ENCODE measurements at places on chromosomes 7 and 10. TPM values are rescaled to one million over a fixed set of nuclear protein-coding genes. Genes with fewer than 3 reads are reported as not detected.

- H3K4me3 ChIP-seq: no peak overlapping the region
- no peaks in the 10 kb centered on the region for H3K27me3 ChIP-seq
- DNase-seq: peak; percentile 38
- peaks cover 15% of the 10 kb centered on the region for H3K4me1 ChIP-seq
- H3K36me3 ChIP-seq: peaks cover 9% of the 10 kb centered on the region
- H3K27ac ChIP-seq: peak overlapping the region; percentile 33
Observed at GRCh38 chr7:131057015-131057793, 270.5 kb upstream of the MKLN1 start.

GRCh38 chr7:45978010-45978681 lies 57.1 kb upstream of the IGFBP3 start:
- H3K27me3 ChIP-seq: no peaks in the 10 kb centered on the region
- H3K4me3 ChIP-seq: peak overlapping the region; percentile 19
- peak overlapping the region; percentile 99 for H3K27ac ChIP-seq
- DNase-seq: peak; percentile 96
- H3K36me3 ChIP-seq: no peaks in the 10 kb centered on the region

MLLT10 gene
- 44.8 TPM for total RNA-seq

OIT3 gene
- total RNA-seq: under 0.01 TPM
